ENCODE measurements at places on chromosomes 4 and X. TPM values are rescaled to one million over a fixed set of nuclear protein-coding genes. Genes with fewer than 3 reads are reported as not detected.

FRMD7 gene
- not detected for total RNA-seq

ANK2 gene
- total RNA-seq = 121 TPM

HHIP gene
- 7.8 TPM for total RNA-seq

PF4V1 gene
- total RNA-seq = not detected

DNA sequence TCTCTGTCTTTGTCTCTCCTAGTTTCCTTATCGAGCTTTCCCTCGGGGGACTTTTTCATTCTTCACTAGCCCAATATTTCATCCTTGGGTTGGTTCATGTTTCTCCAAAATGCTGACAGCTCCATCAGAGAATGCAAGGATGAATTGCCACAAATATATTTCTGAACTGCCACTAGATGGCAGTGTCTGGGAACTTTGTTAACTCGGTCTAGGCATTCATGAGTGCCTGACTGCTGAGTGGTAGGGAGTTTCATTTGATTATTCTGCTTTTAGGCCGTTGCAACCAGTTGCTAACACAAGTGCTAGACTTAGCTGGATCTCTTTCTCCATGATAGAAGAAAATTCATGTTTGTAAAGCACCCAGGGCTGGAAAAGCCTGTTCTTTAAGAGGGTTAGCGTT is 73.5 kb upstream of the RAP2C start:
- no peak for DNase-seq

DNA sequence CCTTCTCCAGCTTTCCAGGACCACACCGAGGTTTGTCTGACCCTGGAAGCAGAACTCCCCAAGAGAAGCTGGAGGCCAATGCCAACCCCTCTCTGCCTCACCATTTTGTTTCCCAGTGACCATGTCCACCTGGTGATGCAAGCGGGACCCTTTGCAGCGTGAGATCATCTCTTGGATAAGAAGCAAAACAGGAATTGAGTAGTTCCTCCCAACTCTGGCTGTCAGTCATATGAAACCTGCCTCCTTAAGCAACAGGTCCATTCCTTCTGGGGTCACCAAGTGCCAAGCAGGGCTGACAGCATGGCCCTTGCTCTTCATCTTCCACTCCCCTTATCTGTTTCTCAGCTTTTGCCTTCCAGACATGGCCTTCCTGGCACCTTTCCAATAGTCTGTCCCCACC is 41.3 kb upstream of the MTM1 start:
- DNase-seq = no peak

DNA sequence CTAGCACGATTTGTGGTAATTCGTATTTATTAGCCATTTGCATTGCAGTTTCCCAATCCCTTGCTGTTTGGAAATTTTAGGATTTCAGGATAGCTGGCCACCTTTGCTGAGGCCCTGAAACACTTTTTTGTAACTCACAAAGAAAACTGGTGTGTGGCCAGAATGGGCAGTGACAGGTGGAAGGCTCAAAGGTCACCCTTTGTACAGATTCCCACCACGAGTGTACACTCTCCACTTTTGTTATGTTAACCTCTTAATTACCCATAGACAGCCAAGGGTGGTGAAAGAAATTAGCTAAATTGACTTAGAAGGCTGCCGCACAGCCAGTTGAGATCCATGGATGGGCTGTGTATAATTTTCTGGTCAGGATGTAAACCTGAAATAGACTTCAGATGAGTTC is 109.7 kb upstream of the ARX start:
- no peak for DNase-seq

GRCh38 chrX:154357205-154357604 is 17.2 kb downstream of the FLNA start:
- no peak for DNase-seq

DNA sequence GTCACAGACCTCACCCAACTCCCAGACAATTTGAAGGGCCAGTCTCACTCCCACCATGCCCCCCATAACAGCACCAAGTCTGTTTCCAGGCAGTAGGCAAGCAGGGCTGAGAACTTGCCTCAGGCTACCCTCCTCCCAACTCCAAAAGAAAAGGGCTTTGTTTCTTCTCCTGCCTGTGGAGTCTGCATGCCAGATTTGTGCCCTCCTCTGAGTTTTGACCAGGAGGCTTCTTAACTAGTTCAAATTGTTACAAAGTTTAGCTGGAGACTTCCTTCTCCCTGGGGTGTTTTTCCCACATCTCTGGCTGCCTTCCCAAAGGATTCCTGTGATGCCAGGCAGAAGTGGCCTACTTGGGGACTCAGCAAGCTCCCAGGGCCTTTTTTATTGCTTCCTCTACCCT is 29.6 kb downstream of the PBDC1 start:
- no peak for DNase-seq

DNA sequence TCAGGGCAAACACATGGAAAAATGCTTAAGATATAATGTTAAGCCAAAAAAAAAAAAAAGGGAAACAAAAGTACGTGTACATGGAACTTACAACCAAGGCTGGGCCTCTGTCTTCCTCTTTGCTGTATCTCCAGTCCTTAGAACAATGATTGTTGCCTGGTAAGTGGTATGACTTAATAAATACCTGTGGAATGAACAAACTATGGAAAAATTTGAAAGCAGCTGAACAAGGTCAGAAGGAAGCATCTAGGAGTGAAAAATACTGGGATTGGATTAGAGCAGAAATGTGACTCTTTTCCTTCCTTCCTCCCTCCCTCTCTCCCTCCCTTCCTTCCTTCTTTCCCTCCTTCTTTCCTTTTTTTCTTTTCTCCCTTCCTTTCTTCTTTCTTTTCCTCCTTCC is 54.2 kb upstream of the SMIM10 start:
- no peak for DNase-seq

GRCh38 chr4:10031668-10032590 is 10.6 kb upstream of the SLC2A9 start:
- peak; percentile 45 for DNase-seq

DNA sequence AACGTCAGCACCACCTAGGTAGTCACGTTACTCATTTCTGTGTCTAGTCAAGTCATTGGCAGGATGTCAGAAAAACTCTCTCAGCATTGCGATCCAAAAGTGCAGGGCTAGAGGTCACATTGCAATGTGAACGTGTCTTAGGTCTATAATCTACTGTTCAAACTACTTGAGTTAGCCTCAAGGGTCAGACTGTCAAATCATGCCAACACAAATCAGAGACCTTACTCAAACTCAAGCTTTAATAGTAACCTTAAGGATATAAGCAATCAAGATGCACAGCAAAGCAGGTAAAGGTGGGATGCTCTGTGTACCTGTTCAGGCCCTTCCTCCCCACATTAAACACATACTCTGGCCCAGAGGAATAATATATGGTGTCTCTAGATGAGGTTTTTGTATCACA is 114.4 kb upstream of the NOCT start:
- no peak for DNase-seq

GRCh38 chr4:127880763-127881562 is at the start of gene PLK4:
PLK4 (plus strand) TSS chr4:127880893; CDS start chr4:127881135, 242 bp downstream.
- peak; percentile 96 for DNase-seq

DNA sequence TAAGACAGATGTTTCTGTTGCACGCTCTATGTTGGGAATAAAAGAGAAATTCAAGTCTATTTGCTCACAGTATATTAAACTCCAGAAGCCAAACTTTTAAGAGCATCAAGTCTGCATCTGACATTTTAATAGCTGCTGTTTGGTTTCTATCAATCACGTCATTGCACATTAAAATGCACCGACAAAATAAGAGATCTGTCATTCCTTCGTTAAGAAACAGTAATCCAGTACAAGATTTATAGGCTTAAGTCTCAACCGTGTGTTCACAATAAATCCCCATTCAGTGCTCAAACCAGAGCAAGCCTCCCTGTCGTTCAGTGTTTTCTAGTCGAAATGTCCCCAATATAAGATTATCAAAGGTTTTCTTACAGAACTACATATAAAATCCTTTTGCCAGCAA is 89.0 kb upstream of the BMPR1B start:
- no peak for DNase-seq

GRCh38 chr4:38752372-38752940 is 30.3 kb downstream of the TLR10 start:
- no peak for DNase-seq

Measured in sciatic nerve (tissue), 2 donors.